Tibial nerve (tissue), 4 donors: ENCODE measurements at places on chromosomes 16 and 17. TPM values are rescaled to one million over a fixed set of nuclear protein-coding genes. Genes with fewer than 3 reads are reported as not detected.

DNA sequence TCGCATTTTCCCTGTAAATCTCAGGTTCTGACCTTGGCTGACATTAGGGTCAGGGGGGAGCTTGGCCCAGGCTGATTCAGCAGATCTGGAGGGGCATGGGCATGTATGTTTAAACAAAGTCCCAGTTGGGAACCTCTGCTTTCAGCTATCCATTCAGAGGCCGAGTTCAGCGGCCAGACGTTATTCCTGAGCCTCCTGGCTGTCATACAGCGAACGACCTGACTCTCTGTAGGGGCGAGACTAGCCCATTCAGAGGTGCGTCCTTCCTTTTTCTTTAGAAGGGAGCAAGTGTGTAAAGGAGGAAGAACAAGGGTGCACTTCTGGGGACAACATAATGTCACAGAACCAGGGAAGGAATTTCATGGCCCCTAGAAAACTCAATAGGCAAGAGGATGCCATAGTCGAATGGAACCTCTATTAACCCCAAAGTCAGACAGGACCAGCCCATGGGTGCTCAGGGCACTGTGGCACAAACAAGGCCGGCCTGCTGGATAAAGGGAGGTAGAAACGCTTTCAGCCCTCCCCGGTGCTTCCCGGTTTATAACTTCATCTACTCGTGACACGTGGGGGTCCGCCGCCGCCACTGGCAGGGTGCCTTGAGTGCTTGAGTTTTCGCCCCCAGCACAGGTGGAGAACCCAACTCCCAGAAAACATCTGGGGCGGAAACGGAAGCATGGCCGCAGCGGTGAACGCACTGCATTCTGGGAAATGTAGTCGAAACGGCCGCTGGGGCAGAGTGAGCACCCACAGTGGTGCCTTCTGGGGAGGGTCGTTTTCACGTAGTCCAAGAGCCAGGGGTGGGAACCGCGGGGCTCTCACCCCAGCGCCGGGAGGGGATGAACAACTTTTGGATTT is 33.2 kb upstream of the PLCG2 start:
- peak overlapping the region; percentile 37 for H3K4me3 ChIP-seq
- H3K27ac ChIP-seq, result no peak overlapping the region
- H3K4me1 ChIP-seq, result no peaks in the 10 kb centered on the region
- no peaks in the 10 kb centered on the region for H3K27me3 ChIP-seq
- DNase-seq, result peak; percentile 29

GRCh38 chr17:75827308-75828075 is 16.7 kb downstream of the UNC13D start:
- H3K4me3 ChIP-seq, result no peak overlapping the region
- no peaks in the 10 kb centered on the region for H3K27me3 ChIP-seq
- peaks cover 8% of the 10 kb centered on the region for H3K36me3 ChIP-seq
- peak overlapping the region; percentile 54 for H3K27ac ChIP-seq
- H3K4me1 ChIP-seq, result no peaks in the 10 kb centered on the region
- DNase-seq, result peak; percentile 52

SCN4A gene
- total RNA-seq, result 0.90 TPM

- H3K4me3 ChIP-seq, result peak within 1 kb of the TSS; percentile 85
- no peaks in the 10 kb centered on the region for H3K27me3 ChIP-seq
- H3K27ac ChIP-seq, result peak within 1 kb of the TSS; percentile 93
- H3K4me1 ChIP-seq, result peaks cover 10% of the 10 kb centered on the region
- DNase-seq, result peak; percentile 99
- H3K36me3 ChIP-seq, result no peaks in the 10 kb centered on the region
These were observed at the start of gene TMEM170A for GRCh38 chr16:75464122-75464918. Gene TMEM170A (minus strand): TSS chr16:75464689. CDS start chr16:75464600, 89 bp downstream.

ZNF597 gene
- total RNA-seq, result 3.1 TPM

EMP2 gene
- total RNA-seq, result 66.9 TPM

DNA sequence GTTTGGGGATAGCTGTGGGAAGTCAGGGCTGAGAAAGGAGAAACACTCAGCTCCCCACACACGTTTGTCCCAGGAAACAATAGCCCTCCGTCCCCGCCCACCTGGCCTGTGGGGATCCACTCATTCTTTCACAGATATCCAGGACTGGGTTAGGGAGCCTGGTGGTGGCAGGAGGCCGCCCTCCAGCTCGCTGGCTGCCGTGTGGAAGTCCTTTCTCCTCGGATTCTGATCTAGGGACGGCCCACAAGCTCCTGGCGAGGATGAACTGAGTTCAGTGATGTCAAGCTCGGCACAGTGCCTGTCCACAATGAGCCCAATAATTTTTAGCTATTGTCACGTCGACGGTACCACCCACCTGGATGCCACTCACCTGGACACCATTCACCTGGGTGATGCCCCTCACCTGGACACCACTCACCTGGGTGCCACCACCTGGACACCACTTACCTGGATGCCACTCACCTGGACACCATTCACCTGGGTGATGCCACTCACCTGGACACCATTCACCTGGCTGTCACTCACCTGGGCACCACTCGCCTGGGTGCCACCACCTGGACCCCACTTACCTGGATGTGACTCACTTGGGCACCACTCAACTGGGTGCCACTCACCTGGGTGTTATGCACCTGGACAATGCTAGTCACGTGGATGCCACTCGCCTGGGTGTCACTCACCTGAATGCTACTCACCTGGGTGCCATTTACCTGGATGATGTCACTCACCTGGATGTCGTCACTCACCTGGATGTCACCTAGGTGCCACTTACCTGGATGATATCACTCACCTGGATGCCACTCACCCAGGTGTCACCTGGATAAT is 172.5 kb upstream of the FOXF1 start:
- no peaks in the 10 kb centered on the region for H3K4me1 ChIP-seq
- H3K4me3 ChIP-seq, result no peak overlapping the region
- no peak for DNase-seq
- H3K27ac ChIP-seq, result no peak overlapping the region
- no peaks in the 10 kb centered on the region for H3K36me3 ChIP-seq
- peaks cover 37% of the 10 kb centered on the region for H3K27me3 ChIP-seq
